ENCODE measurements at places on chromosomes 7 and 10. TPM values are rescaled to one million over a fixed set of nuclear protein-coding genes. Genes with fewer than 3 reads are reported as not detected.

LRRD1 gene
- 0.18 TPM for total RNA-seq

SRRM3 gene
- total RNA-seq, result not detected

GRID2IP gene
- total RNA-seq, result 2.6 TPM

ATOH7 gene
- not detected for total RNA-seq

PTEN gene
- 90.0 TPM for total RNA-seq

NCF1 gene
- total RNA-seq, result 12.0 TPM

FEZF1 gene
- not detected for total RNA-seq

Measured in naive thymus-derived CD8-positive, alpha-beta T cell (primary cell).